Regular cardiac myocyte (primary cell): ENCODE measurements at places on chromosomes 5 and 9. TPM values are rescaled to one million over a fixed set of nuclear protein-coding genes. Genes with fewer than 3 reads are reported as not detected.

ACER2 gene
- total RNA-seq: 4.2 and 13.0 TPM in 2 replicates

FSTL4 gene
- under 0.01 TPM in 1 of 2 replicates, not detected in the other for total RNA-seq

CXXC5 gene
- total RNA-seq: 50.7 and 53.7 TPM in 2 replicates

AGPAT2 gene
- total RNA-seq: 54.1 and 55.0 TPM in 2 replicates

POU5F2 gene
- total RNA-seq: 0.38 and 0.85 TPM in 2 replicates

PRR16 gene
- 5.9 and 8.6 TPM in 2 replicates for total RNA-seq

SLC46A2 gene
- total RNA-seq: not detected in 2 replicates

IL5 gene
- 0.28 TPM in 1 of 2 replicates, not detected in the other for total RNA-seq

DNAH5 gene
- 0.38 and 1.4 TPM in 2 replicates for total RNA-seq

PFN3 gene
- total RNA-seq: not detected in 2 replicates

AQP7 gene
- total RNA-seq: 0.19 TPM in 1 of 2 replicates, not detected in the other

ERCC8 gene
- 18.6 and 23.8 TPM in 2 replicates for total RNA-seq

SPATA31D4 gene
- total RNA-seq: not detected in 2 replicates

GPR150 gene
- 0.96 and 2.5 TPM in 2 replicates for total RNA-seq

TMC1 gene
- under 0.01 TPM in 1 of 2 replicates, not detected in the other for total RNA-seq

IL9 gene
- not detected in 2 replicates for total RNA-seq
